ENCODE measurements at places on chromosomes 1 and 21.

GRCh38 chr1:111719674-111720132 is 19.5 kb downstream of the INKA2 start:
- DNase-seq = no peak

DNA sequence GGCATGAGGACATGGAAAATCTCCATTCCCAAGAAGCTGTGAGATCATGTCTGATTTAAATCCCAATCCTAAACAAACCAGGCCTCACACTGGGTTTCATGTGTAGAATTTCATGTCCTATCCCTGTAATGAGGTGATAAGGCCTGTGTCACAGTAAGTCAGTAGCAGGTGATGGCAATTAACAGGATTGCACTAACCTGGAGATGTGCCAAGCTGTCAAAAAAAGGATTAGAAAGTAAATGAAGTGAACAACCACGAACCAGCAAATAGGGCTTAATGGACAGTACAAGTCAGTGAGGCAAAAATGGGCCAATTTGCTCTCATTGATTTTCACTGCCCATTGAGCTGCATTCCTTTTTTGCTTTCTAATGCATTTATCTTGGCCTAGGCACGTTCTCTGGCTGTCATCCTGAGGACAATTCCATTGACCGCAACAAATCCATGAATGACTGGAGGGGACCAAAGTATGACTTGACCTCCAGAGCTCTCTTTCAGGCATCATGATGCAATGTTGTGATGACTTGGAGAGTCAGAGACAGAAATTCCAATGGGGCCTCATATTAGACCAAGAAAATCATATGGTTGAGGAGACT is 673.6 kb upstream of the ADGRL2 start:
- no peak for DNase-seq

- no peak for DNase-seq
Observed at GRCh38 chr1:28830814-28831213, 18.8 kb downstream of the OPRD1 start.

- no peak for DNase-seq
Observed at GRCh38 chr1:87404296-87404695, 75.6 kb downstream of the LMO4 start.

- DNase-seq = no peak
Observed at GRCh38 chr1:50996083-50996482, 26.0 kb downstream of the CDKN2C start.

GRCh38 chr1:243217349-243217748 is 37.7 kb downstream of the CEP170 start:
- no peak for DNase-seq
